ENCODE measurements at places on chromosomes 11 and 22. TPM values are rescaled to one million over a fixed set of nuclear protein-coding genes. Genes with fewer than 3 reads are reported as not detected.
A peak's percentile ranks its signal among the peaks of the same experiment; 100 is the strongest.

The OR5AL1 gene
- total RNA-seq: not detected

The SUSD2 gene
- 277 TPM for total RNA-seq

GRCh38 chr11:93407777-93408401, 77.3 kb downstream of the DEUP1 start:
- H3K27me3 ChIP-seq: no peaks in the 10 kb centered on the region
- H3K4me1 ChIP-seq: no peaks in the 10 kb centered on the region
- H3K27ac ChIP-seq: no peak overlapping the region
- H3K36me3 ChIP-seq: no peaks in the 10 kb centered on the region
- DNase-seq: no peak
- no peak overlapping the region for H3K4me3 ChIP-seq

The HYOU1 gene
- total RNA-seq: 142 TPM

The MS4A4E gene
- total RNA-seq: 3.0 TPM

The LINC01488 gene
- not detected for total RNA-seq

- peaks cover 4% of the 10 kb centered on the region for H3K27me3 ChIP-seq
- no peak overlapping the region for H3K27ac ChIP-seq
- H3K4me1 ChIP-seq: no peaks in the 10 kb centered on the region
- DNase-seq: no peak
- H3K36me3 ChIP-seq: no peaks in the 10 kb centered on the region
These were observed 99.3 kb upstream of the FSHB start for GRCh38 chr11:30131535-30131934.

The NXPE4 gene
- total RNA-seq: not detected

DNA sequence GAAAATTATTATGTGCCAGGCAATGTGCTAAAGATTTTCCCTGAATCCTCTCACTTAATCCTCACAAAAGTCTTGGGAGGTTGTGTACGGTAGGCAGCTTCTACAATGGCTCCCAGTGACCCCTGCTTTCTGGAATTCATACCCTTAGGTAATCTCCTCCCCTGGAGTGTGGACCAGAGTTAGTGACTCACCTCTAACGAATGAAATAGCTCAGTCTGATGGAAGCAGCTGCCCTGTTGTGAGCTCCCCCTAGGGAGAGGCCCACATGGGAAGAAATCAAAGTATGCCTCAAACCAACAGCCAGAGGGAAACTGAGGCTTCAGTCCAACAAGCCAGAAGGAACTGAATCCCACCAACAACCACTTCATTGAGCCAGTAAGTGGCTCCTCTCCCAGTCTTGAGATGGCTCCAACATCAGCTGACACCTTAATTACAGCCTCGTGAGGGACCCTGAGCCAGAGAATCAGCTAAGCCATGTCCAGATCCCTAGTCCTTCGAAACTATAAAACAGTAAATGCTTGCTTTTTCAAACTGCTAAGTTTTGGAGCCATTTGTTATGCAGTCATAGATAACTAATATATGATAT, 98.9 kb upstream of the ISX start:
- no peaks in the 10 kb centered on the region for H3K36me3 ChIP-seq
- no peak overlapping the region for H3K27ac ChIP-seq
- no peak overlapping the region for H3K4me3 ChIP-seq
- no peaks in the 10 kb centered on the region for H3K27me3 ChIP-seq
- H3K4me1 ChIP-seq: no peaks in the 10 kb centered on the region
- no peak for DNase-seq

The WNT11 gene
- total RNA-seq: 8.7 TPM

The STK33 gene
- total RNA-seq: 9.4 TPM

DNA sequence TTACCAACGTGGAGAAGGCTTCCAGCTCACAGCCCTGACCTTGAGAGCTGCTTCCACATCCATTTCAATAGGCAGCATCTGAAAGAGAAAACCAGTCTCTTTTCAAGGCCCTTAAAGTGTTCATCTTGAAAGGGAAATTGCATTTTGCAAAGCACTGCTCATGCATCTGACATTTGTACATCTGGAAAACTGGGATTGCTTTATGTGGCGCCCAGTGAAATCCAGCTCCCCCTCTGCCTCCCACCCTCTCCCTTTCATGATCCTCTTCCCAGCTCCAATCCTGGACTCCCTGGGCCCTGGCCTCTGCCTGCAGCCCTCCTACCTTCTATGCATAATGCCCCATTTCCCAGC, 17.4 kb downstream of the TP53AIP1 start:
- no peaks in the 10 kb centered on the region for H3K36me3 ChIP-seq
- no peak overlapping the region for H3K27ac ChIP-seq
- H3K27me3 ChIP-seq: peaks cover 3% of the 10 kb centered on the region
- no peaks in the 10 kb centered on the region for H3K4me1 ChIP-seq

- H3K4me1 ChIP-seq: peaks cover 4% of the 10 kb centered on the region
- no peak overlapping the region for H3K4me3 ChIP-seq
- no peaks in the 10 kb centered on the region for H3K27me3 ChIP-seq
These were observed 97.1 kb upstream of the CARD18 start for GRCh38 chr11:105236664-105237063.

- peak; percentile 8 for DNase-seq
- no peaks in the 10 kb centered on the region for H3K36me3 ChIP-seq
- no peaks in the 10 kb centered on the region for H3K4me1 ChIP-seq
- H3K27me3 ChIP-seq: no peaks in the 10 kb centered on the region
- no peak overlapping the region for H3K4me3 ChIP-seq
These were observed 20.0 kb upstream of the KRTAP5-7 start for GRCh38 chr11:71507102-71507501.

The ANKK1 gene
- total RNA-seq: not detected

The PEX16 gene
- total RNA-seq: 27.6 TPM

GRCh38 chr11:108223348-108224149, 682 bp downstream of the ATM start:
- peaks cover 10% of the 10 kb centered on the region for H3K36me3 ChIP-seq
- no peaks in the 10 kb centered on the region for H3K27me3 ChIP-seq
- peaks cover 42% of the 10 kb centered on the region for H3K4me1 ChIP-seq
- DNase-seq: no peak
- H3K27ac ChIP-seq: peak overlapping the region; percentile 96

The MMP11 gene
- total RNA-seq: 1.9 TPM

GRCh38 chr11:109439684-109440083, 17.7 kb downstream of the C11orf87 start:
- no peak overlapping the region for H3K4me3 ChIP-seq
- DNase-seq: no peak
- no peak overlapping the region for H3K27ac ChIP-seq
- no peaks in the 10 kb centered on the region for H3K4me1 ChIP-seq

GRCh38 chr11:119384332-119384731, 2.8 kb upstream of the USP2 start:
- no peaks in the 10 kb centered on the region for H3K27me3 ChIP-seq
- no peak overlapping the region for H3K27ac ChIP-seq
- no peak overlapping the region for H3K4me3 ChIP-seq
- no peaks in the 10 kb centered on the region for H3K36me3 ChIP-seq

GRCh38 chr11:27100534-27100933, 59.9 kb downstream of the BBOX1 start:
- no peak for DNase-seq
- no peak overlapping the region for H3K27ac ChIP-seq
- H3K4me3 ChIP-seq: no peak overlapping the region
- H3K36me3 ChIP-seq: no peaks in the 10 kb centered on the region
- no peaks in the 10 kb centered on the region for H3K27me3 ChIP-seq

- H3K4me3 ChIP-seq: no peak overlapping the region
- H3K4me1 ChIP-seq: peaks cover 4% of the 10 kb centered on the region
- DNase-seq: no peak
- H3K36me3 ChIP-seq: no peaks in the 10 kb centered on the region
- H3K27ac ChIP-seq: no peak overlapping the region
- no peaks in the 10 kb centered on the region for H3K27me3 ChIP-seq
These were observed 12.9 kb downstream of the OLFML1 start for GRCh38 chr11:7498193-7498592.

GRCh38 chr11:63666874-63667273, 4.3 kb downstream of the ATL3 start:
- H3K27me3 ChIP-seq: no peaks in the 10 kb centered on the region
- no peak overlapping the region for H3K4me3 ChIP-seq
- H3K27ac ChIP-seq: no peak overlapping the region
- peaks cover 53% of the 10 kb centered on the region for H3K4me1 ChIP-seq
- no peak for DNase-seq

- no peak overlapping the region for H3K4me3 ChIP-seq
- DNase-seq: no peak
- H3K27ac ChIP-seq: no peak overlapping the region
- no peaks in the 10 kb centered on the region for H3K27me3 ChIP-seq
- H3K36me3 ChIP-seq: peaks cover 25% of the 10 kb centered on the region
These were observed 13.7 kb upstream of the ST3GAL4 start for GRCh38 chr11:126341760-126342161.

- H3K36me3 ChIP-seq: no peaks in the 10 kb centered on the region
- no peaks in the 10 kb centered on the region for H3K4me1 ChIP-seq
- DNase-seq: no peak
- no peak overlapping the region for H3K4me3 ChIP-seq
These were observed 110.6 kb upstream of the NECTIN1 start for GRCh38 chr11:119839476-119840133.

GRCh38 chr11:120547316-120547715, 35.8 kb downstream of the GRIK4 start:
- H3K27me3 ChIP-seq: peaks cover 5% of the 10 kb centered on the region
- no peak overlapping the region for H3K4me3 ChIP-seq
- H3K27ac ChIP-seq: peak overlapping the region; percentile 75
- H3K36me3 ChIP-seq: no peaks in the 10 kb centered on the region
- H3K4me1 ChIP-seq: peaks cover 11% of the 10 kb centered on the region

- peak overlapping the region; percentile 69 for H3K4me3 ChIP-seq
- no peak for DNase-seq
- no peaks in the 10 kb centered on the region for H3K27me3 ChIP-seq
- H3K27ac ChIP-seq: no peak overlapping the region
- H3K36me3 ChIP-seq: no peaks in the 10 kb centered on the region
These were observed 2.1 kb downstream of the LGALS1 start for GRCh38 chr22:37677493-37677974.

DNA sequence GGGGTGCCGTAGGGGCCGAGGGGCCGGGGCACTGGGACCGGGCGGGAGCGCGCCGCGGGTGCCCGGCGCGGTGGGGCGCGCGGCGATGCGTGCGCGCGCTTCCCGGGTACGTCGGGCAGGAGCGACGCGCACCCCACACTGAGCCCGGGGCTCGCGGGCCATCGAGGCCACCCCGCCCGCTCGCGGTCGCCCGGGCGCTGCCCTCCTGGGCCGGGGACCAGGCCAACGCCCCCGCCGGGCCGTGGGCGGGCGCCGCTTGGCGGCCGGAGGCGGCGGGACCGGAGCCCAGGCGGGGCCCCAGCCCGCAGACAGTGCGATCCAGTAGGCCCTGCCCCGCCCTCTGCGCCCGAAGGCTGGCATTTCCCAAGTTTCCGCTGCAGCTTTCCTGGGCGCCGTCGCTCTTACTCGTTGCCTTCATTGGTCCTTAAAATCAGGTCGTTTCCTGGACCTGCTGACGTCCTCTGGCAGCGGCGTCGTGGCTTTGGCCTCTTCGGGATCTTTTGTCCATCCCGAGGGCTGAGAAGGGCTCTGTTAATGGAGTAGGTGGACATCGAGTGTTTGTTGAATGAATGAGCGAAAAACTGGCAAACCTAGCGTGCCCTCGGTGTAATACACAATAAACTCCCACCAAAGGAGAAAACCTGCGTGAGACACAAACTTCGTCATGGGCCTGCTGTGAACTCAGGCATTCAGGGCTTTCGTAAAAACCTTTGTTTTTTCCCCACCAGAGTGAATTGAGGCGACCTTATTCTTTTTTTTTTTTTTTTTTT, 638 bp downstream of the PARVA start:
- H3K36me3 ChIP-seq: no peaks in the 10 kb centered on the region
- no peaks in the 10 kb centered on the region for H3K27me3 ChIP-seq
- peak overlapping the region; percentile 93 for H3K27ac ChIP-seq
- DNase-seq: peak; percentile 91

- no peak overlapping the region for H3K27ac ChIP-seq
- H3K27me3 ChIP-seq: peaks cover 31% of the 10 kb centered on the region
- H3K4me1 ChIP-seq: no peaks in the 10 kb centered on the region
- no peaks in the 10 kb centered on the region for H3K36me3 ChIP-seq
- H3K4me3 ChIP-seq: no peak overlapping the region
These were observed 78.7 kb downstream of the ENTHD1 start for GRCh38 chr22:39814899-39815298.

- H3K27ac ChIP-seq: no peak overlapping the region
- no peaks in the 10 kb centered on the region for H3K4me1 ChIP-seq
- H3K27me3 ChIP-seq: peaks cover 7% of the 10 kb centered on the region
These were observed 40.3 kb upstream of the TTLL12 start for GRCh38 chr22:43227239-43227630.

The OR8B2 gene
- total RNA-seq: not detected

- peak overlapping the region; percentile 58 for H3K27ac ChIP-seq
- no peaks in the 10 kb centered on the region for H3K36me3 ChIP-seq
- peaks cover 12% of the 10 kb centered on the region for H3K4me1 ChIP-seq
- no peak overlapping the region for H3K4me3 ChIP-seq
- DNase-seq: no peak
These were observed 63.6 kb upstream of the EP300 start for GRCh38 chr22:41028841-41029240.

- no peak for DNase-seq
- H3K27ac ChIP-seq: no peak overlapping the region
- no peak overlapping the region for H3K4me3 ChIP-seq
- H3K27me3 ChIP-seq: no peaks in the 10 kb centered on the region
- no peaks in the 10 kb centered on the region for H3K4me1 ChIP-seq
- H3K36me3 ChIP-seq: no peaks in the 10 kb centered on the region
These were observed 808.0 kb downstream of the DLG2 start for GRCh38 chr11:84819128-84819527.

The ST14 gene
- total RNA-seq: 59.1 TPM

All from upper lobe of right lung (tissue), 1 donor.